Brain (organoid and tissue), 16 donors: ENCODE measurements at places on chromosomes 11 and 22.
A peak's percentile ranks its signal among the peaks of the same experiment; 100 is the strongest.

DNA sequence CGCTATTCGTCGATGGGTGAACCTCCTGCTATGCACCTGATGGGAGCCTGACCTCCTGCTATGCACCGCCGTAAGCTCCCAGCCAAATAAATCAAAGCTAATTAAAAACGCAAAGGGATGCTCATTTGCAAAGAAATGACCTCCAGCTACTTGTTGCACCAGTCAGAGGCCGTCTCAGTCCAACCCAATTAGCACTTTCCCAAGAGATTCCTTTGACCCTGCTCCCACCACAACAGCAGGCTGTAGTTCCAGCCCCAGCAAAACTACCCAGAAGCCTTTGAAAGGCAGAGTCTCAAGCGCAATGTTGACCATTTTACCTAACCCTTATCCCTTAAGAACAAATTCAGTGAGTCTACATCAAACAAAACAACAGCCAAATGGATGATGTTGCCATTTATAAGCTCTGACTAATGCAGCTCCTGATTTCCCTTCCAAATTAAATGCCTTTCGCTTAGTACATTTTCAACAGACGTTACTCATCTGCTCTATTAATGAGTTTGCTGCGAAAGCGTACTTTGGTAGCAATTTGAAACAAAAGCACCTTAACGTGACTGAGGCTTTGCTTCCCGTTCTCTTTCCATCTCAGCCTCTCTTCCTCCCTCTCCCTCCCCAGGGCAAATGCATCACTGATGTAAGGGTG is 17.2 kb upstream of the BSX start:
- peak; percentile 9 for DNase-seq

DNA sequence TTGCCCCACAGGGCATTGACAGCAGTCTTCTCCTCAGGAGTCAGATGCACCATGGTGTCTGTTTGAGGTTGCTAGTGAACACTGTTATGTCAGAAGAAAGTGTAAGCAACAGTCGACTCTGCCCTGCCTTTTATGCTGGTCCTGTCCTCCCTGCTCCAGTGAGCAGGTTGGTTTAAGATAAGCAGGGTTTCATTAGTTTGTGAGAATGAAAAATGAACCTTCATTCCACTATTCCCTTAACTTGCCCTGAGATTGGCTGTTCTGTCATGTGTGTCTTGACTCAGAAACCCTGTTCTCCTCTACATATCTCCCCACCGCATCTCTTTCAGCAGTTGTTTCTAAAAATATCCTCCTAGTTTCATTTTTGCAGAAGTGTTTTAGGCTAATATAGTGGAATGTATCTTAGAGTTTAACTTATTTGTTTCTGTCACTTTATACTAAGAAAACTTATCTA is at the start of gene HBD:
Gene HBD, minus strand, starts transcription at position 103 of the 454 bp plus-strand sequence. Its CDS starts 50 bp downstream, at position 53.
- DNase-seq, result no peak

- DNase-seq, result no peak
Observed at GRCh38 chr11:60633645-60634044, 65.8 kb upstream of the MS4A8 start.

GRCh38 chr11:72758304-72758689 is 6.1 kb upstream of the ARAP1 start:
- DNase-seq, result no peak

DNA sequence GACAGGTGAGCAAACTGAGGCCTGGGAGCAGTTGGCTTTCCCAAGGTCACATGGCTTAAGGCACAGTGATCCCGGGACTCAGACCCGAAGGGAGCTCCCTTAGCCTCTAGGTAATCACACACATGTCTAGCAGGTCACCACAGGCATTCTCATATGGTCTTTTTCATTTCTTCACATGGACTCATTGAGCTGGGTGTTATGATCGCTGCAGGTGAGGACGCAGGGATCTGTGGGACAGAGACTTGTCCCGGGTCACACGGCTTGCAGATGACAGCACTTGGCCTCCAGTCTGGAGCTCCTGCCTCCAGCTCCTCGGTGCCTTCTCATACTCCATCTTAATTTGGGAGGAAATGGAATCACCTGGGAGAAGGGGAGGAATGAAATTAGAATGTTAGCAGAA is 23.6 kb upstream of the CACNG2 start:
- DNase-seq, result no peak

GRCh38 chr11:11555208-11555607 is 66.6 kb downstream of the GALNT18 start:
- DNase-seq, result peak; percentile 69

DNA sequence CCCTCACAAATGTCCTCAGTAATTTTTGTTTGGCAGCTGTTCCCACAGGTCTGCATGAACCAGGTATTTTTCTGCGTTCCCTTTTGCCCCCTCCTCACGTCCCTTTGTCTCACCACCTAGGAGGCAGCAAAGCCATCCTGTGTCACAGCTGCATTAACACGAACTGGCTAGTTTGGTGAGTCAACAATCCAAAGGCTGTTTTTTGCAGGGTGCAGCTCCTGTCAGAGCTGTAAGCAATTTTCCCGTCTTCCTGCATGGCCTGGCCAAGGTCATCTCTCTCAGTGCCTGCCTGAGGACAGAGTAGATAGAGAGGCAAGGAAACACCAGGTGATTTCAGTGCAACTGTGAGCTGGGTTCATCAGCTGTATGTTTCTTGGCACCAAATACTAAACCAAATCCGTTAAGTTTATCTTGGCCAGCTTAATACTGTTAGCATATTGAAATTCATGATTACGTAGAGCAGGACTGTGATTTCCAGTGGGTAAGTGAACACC is 20.6 kb upstream of the VSIG10L2 start:
- no peak for DNase-seq

GRCh38 chr11:13229711-13230318 is 47.8 kb upstream of the BMAL1 start:
- peak; percentile 35 for DNase-seq

DNA sequence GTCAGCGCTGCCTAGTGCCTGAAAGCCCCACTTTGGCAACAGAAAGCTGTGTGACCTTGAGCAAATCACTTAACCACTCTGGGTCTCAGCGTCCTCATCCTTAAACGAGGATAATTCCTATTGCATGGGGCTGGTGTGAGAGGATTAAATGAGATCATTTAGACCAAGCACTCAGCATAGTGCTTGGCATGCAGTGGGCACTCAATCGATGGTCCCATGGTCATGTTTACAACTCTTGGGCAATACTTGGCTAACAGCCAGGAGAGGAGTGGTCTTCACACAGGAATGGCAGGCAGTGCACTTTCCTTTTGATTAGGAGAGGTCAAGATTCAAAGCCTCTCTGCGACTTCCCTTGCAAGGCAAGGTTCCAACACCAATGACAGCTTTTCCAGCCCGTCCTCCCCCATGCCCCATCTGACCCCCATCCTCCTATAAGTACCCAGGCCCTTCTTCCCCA is 14.1 kb downstream of the TNKS1BP1 start:
- DNase-seq, result peak; percentile 18

DNA sequence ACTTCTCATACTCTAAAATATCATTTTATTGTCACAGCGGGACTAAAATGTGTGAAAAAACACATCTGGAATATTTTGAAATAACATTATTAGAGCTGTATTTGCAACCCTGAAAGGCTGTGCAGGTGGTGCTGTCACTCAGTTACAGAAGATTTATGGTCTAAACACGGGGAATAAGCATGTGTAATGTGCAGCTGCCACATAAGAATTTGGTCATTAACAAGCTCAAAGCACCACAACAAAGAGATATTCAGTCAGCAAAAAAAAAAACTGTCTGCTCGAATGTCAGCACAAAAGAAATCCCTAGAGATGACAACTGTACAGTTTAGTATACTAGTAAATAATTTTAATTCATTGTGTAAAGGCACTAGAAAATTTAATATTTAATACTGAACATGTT is 31.3 kb downstream of the TMEM123 start:
- DNase-seq, result peak; percentile 26
